ENCODE measurements at places on chromosomes 6 and 20. TPM values are rescaled to one million over a fixed set of nuclear protein-coding genes. Genes with fewer than 3 reads are reported as not detected.

The HRH3 gene
- not detected for total RNA-seq

The BNIP5 gene
- total RNA-seq, result not detected

The RPS6KA2 gene
- total RNA-seq, result 12.0 TPM

- H3K36me3 ChIP-seq, result no peaks in the 10 kb centered on the region
- H3K27me3 ChIP-seq, result no peaks in the 10 kb centered on the region
- H3K4me3 ChIP-seq, result no peak overlapping the region
- H3K27ac ChIP-seq, result peak overlapping the region; percentile 71
- no peak for DNase-seq
Measured at GRCh38 chr6:139979021-139979725, 604.7 kb upstream of the CITED2 start.

GRCh38 chr6:71473926-71474325 is 185.3 kb downstream of the OGFRL1 start:
- H3K36me3 ChIP-seq, result no peaks in the 10 kb centered on the region
- no peaks in the 10 kb centered on the region for H3K27me3 ChIP-seq
- H3K4me1 ChIP-seq, result peaks cover 6% of the 10 kb centered on the region
- no peak overlapping the region for H3K4me3 ChIP-seq
- no peak overlapping the region for H3K27ac ChIP-seq

The OXT gene
- total RNA-seq, result not detected

- H3K27ac ChIP-seq, result no peak overlapping the region
- no peaks in the 10 kb centered on the region for H3K27me3 ChIP-seq
- no peak for DNase-seq
- no peak overlapping the region for H3K4me3 ChIP-seq
Measured at GRCh38 chr20:14643146-14643545, 305.7 kb upstream of the FLRT3 start.

The RAD21L1 gene
- total RNA-seq, result not detected

GRCh38 chr6:3506200-3506599 is 49.4 kb upstream of the SLC22A23 start:
- DNase-seq, result no peak
- H3K4me3 ChIP-seq, result no peak overlapping the region
- H3K36me3 ChIP-seq, result no peaks in the 10 kb centered on the region
- peak overlapping the region; percentile 1 for H3K27ac ChIP-seq

Data from mesothelial cell of epicardium (in vitro differentiated cells).